ENCODE measurements at places on chromosomes 2 and 18.

DNA sequence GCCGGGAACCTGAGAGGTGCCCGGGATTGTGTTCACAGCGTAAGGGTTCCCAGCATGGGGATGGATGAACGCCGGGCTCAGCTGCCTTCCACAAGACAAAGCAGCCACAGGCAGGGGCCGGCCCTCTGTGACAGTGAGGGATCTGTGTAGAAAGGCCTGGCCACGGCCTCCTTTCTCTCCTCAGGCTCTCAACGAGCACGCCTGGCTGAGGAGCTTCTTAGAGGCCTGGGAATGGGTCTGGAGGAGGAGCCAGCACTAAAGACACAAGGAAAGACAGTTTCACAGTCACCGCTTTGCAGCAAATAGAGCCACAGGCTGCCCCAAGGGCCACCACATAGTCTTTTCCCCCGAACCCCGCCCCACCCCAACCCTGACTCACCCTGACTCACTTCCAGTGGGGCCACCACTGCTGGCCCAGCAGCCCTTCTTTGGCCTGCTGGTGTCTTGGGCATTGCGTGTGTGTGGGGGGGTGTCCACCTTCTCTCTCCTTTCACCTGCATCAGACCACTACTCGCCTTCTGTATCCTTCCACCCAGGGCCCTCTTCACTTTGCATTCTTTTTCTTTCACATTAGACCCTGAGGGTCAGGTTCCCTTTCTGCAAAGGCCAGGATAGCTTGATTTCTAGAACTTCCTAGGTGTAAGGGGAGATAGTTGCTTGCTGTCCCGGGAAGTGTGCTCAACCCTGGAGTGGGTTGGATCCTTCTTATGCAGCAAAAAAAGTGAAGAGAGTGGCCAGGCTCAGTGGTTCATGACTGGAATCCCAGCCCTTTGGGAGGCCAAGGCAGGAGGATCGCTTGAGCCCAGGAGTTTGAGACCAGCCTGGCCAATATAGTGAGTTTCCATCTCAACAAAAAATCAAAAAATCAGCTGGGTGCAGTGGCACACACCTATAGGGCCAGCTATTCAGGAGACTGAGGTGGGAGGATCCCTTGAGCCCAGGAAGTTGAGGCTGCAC lies 19.3 kb upstream of the HPCAL1 start:
- peak; percentile 94 for DNase-seq

- no peak for DNase-seq
Measured at GRCh38 chr2:109232909-109233308, 103.9 kb downstream of the SH3RF3 start.

DNA sequence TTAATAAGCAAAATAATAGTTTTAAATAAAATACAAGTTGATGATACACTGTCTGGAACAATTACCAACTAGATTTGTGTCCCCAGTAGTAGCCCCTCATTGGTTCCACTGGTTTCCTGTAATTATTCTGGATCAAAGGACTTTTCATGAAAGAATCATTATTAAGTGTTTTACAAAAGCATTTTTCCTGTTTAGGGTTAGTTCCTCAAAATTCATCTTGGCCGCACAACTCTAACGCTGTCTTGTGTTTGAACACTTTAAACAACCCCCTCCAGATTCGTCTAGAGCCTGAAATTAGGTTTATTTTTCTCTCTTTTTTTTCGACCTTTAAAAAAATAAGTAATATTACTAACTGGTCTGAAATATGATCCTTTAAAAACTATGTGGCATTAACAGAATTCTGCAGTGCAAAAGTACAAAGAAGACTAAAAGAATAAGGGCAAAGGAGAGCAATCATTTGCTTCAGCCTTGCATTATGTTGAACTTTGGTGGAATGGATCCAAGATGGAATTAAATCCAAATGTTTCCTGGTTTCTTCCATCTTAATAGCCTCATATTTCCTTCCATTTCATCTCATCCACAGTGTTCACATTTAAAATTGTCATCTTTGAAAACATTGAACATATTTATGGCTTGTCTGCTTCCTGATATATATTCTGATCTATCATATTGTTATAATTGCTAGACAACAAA lies 678.4 kb downstream of the IRS1 start:
- peak; percentile 13 for DNase-seq

GRCh38 chr18:27711382-27711781 lies 465.5 kb downstream of the CDH2 start:
- peak; percentile 59 for DNase-seq

DNA sequence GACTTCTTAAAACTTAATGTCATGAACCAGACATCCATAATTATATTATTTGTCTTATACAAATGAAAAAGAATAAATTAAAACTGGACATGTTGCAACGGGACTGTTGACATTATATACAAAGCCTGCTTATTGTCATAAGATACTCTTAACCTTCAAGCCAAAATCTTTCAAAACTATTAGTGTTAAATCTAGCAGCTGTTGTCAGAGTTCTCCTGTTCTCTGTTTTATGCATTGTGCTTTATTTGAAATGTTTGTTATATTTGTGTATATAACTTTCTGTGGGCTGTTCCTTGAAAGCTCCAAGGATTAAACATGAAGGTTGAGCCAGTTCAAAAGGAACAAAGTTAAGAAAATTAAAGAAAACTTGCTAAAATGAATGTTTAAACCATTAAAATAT lies 335.5 kb upstream of the NT5C1B start:
- DNase-seq: no peak

DNA sequence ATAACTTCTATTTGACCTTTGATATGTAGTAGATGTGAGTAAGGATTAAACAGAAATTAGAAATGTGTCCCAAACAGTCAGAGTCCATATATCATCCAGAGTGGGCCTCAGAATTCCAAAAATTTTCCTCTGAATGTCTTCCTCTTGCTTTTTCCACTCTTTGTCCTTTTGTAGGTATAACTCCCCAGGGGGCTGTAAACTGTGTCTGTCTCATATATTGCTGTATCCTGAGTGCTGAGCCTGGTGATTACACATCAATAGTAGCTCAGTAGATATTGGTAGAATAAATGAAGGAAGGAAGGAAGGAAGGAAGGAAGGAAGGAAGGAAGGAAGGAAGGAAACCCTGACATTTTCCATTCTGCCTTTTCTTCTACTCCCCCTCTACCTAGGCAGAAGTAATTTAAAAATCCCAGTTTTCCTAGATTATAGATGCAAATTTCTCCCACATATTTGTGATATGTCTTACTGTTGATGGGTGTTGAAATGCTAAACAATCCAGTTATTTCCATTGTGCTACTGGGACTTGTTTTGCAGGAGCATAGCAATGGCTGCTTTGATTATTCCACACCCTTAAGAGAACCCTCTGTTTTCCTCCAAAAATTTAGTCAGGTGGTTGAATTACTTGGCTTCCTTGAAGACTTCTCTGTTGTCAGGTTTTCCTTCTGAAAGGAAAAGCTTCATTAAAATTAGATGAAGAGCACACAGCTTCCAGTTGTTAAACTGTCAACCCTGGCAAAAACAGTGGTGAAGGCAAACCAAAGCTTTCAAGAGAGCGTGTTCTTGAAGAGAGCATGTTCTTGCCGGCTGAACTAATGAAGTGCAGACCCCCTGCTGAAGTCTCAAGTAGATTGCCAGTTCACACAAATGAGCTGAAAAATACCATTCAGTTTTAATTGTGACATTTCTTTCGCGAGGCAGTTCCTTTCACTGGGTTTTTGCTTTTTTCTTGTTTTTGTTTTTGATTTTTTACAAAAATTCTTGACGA lies 147.8 kb downstream of the KCNE4 start:
- DNase-seq: no peak

DNA sequence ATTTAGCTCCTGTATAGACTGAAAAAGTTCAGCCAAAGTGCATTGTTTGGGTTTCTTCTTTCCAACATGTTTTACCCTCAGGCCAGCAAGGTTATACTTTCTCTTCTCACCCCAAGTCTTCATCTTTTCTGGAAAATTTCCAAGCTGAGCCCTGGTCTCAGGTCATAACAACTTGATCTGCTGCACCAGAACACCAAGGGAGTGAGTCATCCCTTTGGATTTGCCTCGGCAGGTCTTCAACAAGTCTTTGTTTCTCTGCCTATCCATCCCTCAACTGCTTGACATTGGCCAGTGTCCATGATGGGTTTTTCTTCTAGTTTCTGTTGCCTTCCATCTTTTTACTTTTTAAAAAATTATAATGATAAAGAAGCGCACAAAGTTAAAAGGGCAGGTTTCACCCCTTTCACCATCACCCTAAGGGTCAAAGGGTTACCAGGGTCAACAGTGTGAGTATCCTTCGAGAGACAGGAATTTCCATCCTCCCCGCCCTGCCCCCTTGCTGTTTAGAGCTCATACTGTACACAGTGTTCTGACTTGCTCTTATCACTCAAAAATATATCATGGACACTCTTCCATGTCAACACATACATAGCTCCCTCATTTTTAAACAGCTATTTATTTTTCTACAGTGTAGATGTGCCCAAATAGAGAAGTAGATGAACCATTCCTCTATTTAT lies 5.7 kb upstream of the SPATS2L start:
- peak; percentile 74 for DNase-seq

DNA sequence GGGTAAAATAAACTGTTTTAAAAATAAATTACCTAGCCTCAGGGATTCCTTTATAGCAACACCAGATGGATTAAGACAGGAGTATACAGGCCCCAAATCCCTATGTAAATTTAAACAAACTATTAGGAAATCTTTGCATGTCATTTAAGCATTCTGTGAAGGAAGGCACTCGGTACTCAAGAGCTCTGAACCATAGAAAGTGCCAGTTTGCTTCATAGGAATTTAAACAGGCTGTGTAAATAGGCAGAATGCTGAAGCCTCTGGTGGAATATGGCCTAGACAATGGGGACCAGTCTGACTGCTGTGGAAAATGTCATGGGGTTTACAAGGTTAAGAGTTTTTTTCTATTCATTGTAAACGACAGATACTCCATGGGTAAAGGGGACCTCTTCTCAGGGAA lies 377.4 kb downstream of the DLGAP1 start:
- no peak for DNase-seq

GRCh38 chr2:224174990-224175389 lies 135.9 kb upstream of the SERPINE2 start:
- DNase-seq: no peak

DNA sequence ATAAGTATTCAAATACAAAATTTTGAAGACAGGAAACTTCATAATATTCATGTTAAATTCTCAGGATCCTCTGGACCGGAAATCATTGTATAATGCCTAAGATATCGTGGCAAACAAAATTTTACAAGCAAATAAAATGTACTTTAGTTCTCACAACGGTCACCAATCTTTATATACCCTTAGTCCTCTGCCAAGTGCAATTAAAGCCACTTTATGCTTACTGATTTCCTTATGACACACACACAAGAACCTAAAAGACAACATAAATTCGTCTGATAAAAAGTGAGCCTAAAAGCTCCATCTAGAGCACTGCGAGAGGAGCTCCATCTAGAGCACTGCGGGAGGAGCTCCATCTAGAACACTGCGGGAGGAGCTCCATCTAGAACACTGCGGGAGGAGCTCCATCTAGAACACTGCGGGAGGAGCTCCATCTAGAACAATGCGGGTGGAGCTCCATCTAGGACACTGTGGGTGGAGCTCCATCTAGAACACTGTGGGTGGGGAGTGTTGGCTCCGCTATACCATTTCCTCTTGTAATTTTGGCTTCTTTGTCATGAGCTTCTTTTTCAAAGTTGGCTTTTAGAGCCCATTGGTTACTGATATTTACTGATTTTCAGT lies 15.9 kb downstream of the ATP8B1 start:
- no peak for DNase-seq

GRCh38 chr2:62186156-62186905 lies 9.6 kb upstream of the B3GNT2 start:
- DNase-seq: no peak

DNA sequence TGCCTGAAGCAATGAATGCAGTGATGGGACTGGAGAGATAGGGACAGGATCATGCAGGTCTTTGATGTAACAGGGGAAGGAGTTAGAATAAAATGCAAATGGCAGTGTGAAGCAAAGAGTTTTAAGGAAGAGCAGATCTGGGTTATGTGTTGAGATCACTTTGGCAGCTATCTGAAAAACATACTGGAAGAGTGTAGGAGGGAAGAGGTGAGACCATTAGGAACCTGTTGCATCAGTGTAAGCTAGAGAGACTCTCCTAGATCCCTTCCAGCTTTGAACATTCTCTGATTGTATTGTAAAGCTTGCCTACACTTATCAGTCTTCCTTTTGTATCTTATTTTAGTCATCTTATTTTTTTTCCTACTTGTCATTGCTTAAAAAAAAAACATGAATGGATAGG lies 10.5 kb downstream of the ACVR2A start:
- DNase-seq: no peak

DNA sequence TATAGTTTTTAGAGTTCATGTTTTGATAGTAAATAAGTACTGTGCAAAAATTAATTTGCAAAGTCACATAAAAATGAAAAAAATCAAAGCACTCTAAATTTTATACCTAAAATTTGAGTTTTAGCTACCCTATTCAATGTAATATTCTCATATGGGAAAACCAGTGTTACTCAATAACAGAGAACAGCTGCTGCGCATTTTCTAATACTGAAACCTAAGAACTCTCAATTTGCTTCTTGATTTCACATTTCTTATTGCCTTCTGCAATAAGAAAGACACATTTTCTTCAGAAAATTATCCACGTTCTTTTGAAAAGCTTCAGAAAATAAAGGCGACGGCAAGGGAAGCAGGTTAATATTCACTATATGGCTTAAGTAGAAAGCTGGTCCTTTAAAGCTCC lies 199.1 kb upstream of the CCDC150 start:
- no peak for DNase-seq

DNA sequence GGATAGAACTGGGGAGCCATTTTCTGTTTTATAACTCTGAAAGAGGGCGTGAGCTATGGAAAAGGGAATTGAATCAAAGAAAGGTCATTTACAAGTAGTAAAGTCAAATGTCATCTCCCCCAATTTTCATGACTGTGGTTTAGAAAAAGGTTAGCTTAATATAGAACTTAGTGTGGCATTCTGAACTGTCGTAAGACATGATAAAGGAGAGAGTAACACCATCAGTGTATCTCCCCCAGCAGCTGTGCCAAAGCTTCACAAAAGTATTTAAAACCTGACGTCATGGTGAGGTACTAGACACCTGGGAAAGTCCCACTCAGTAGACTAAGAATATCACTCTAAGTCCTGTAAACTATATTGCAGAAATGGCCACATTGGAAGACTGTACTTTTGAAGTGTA lies 5.8 kb upstream of the IKZF2 start:
- no peak for DNase-seq

DNA sequence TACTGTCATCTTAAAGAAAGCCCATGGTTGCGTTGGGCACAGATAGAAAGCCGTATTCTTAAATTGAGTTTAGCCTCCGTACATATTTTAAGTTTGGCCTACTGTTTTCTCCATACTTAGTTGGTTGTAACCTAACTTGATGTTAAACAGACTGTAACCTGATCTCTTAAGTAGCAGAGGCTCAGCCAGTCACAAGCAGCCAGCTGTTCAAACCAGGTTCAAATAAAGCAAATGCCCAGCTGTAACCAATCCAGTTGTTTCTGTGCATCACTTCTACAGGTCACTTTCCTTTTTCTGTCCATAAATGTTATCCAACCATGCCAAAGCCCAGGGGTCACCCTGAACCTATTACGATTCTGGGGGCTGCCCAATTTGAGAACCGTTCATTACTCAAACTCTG lies 10.0 kb upstream of the THADA start:
- no peak for DNase-seq

Data from fibroblast of skin of back (primary cell).